ENCODE measurements at places on chromosomes 11 and 22.

GRCh38 chr22:19576460-19577421 is 52.5 kb upstream of the CLDN5 start:
- DNase-seq, result no peak

GRCh38 chr22:18095101-18095805 is 15.4 kb upstream of the TUBA8 start:
- DNase-seq, result peak; percentile 13

DNA sequence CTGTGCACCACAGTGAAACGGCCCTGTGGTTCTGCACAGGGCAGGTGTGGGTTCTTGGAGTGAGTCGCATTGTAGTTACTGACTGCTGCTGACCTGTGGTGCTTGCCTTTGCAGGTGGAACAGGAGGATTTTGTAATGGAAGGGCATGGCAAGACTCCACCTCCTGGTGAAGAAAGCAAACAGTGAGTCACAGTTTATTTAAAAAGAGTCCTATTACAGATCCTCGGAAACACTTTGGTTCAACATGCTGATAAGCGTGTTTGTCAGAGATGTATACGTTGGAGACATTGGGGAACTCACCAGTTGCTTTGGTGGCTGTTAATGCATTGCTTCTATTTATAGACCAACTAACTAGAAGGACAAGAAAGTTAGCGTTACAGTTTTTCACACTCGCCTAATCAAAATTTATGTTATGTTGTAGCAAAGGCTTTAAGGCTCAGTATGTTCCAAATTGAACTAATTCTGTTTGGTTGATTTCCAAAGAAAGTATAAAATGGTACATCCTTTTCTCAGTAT is 21.7 kb upstream of the TNRC6B start:
- peak; percentile 55 for DNase-seq

DNA sequence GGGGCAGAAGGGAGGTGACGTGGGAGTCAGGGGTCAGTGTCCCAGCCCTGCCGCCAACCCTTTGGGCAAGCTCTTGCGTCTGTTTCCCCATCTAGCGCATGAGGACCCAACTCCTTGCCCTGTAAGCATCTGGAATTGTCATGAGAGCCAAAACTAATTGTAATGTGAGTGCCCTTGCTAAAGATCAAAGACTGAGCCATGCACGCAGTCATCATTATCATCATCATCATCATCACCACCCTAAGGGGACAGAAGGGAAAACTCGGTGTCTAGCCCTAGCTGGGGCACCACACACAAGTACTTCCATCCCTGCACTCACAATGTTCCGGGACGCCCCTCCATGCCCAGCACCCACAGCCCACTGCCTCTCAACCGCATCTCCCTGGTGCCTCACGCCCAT is 2.5 kb downstream of the LIF start:
- DNase-seq, result no peak

GRCh38 chr11:58957922-58958321 is 18.6 kb downstream of the GLYATL1 start:
- DNase-seq, result no peak

DNA sequence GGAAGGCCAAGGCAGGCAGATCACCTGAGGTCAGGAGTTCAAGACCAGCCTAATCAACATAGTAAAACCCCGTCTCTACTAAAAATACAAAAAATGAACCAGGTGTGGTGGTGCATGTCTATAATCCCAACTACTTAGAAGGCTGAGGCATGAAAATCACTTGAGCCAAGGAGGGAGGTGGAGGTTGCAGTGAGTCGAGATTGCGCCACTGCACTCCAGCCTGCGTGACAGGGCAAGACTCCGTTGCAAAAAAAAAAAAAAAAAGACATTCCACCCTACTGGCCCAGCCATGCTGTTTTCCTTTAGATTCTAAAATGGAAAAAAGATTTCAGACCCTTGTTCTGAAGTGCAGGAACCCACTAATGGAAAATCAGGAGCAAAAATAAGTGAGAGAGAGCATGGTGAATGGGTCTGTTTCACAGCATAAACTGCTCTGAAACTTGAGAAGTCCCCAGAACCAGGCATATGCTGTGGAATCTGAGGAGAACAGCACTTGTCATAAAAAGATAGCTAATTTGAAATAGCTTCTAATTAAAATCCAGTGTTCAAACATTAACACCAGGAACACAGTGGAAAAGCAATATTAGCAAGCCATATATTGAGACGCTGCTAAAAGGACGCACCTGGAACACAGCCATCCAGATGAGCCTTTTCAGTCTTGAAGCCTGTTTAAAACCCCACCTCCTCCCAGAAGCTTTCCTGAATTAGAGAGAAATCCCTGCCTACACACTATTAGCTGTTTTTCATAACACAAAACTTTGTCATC is 66.3 kb upstream of the CHRM4 start:
- DNase-seq, result no peak

- DNase-seq, result peak; percentile 13
These were observed 64.6 kb downstream of the PANX1 start for GRCh38 chr11:94193288-94193687.

DNA sequence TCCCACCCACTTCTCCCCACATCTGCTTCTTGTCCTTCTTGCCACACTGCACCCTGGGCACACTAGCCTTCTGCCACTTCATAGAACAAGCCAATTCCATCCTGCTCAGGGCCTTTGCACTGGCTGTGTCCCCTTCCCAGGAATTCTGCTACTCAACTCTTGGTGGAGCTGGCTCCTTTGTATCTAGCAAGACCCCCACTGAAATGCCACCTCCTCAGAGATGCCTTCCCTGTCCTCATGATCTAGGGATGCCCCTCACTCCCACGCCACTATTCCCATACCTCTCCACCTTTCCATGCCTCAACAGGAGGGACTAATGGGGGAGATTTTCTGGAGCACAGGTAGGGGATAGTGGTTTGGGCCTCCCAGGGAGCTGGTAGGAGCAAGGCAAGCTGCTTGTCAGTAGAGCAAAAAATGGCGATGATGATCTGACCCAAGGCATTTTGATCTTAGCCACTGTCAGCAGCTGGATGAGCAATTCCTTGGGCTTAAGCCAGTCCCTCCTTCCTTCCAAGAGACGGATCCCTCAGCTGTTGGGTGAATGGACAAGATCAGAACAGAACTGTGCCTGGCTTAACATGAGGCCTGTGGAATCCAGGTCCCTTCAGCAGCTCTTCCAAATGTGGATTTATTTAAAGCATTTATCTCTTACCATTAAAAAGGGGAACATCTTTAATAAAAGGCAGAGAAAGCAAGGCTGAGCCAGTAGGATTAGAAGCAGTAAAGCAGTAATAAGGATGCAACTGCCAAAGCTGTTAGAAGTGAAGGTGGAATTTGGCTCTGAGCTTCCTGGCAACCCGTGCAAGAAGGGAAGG is 4.0 kb upstream of the PRDM11 start:
- no peak for DNase-seq

DNA sequence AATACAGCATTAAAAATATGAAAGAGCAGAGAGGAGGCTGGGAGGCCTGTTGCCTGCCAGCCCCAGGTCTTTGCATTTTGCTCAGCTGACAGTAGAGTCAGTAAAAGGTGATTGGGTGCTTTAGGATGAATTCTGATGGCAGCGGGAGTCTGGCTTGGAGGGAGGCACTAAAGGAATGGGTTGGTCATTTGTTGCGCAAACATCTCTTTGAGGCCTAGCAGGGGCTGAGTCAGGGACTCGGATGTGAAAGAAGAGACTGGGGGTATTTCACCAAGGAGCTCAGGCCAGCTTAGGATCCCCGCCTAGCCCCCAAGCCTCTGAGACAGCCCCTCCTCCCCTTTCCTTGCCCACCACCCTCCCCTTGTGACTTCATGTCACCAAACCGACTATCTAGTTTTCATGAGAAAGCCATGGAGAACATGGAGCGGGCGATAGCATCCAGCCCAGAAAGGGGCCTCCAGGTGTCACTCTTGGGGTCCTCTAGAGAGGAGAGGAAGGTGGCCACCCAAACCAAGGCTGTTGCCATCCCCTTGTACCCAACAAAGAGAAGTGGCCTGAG is 9.7 kb downstream of the DGKZ start:
- no peak for DNase-seq

DNA sequence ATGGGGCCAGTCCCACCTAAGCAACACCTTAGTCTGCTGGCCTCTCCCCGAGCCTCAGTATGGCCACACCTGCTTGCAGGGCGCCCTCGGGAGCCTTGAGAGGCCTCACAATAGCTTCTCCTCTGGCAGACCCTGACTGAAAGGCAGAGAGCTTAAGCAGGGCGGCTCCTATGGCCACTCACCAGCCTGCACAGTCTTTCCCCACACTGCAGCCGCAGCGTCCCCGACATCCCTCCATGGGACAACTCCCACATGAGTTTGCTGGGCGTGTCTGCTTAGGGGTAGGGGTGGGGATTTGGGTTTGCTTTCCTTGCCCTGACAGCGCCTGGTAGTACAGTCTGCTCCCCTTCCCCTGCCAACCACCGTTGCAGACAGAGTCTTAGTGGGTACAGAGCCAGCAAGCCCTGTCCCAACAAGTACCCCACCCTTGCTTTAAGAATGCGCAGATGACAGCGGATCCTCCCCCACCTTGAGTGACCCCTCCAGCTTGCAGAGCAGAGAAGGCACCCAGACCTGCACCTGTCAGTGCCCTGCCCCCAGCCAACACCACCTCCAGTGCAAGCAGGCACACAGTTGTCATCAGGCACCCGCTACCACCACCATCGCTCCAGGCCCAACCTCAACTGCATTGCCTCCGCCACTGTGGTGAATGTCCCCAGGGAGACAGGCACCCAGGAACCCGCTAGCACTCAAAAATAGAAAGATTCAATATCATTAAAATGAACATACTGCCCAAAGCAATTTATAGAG is 413.8 kb upstream of the ARHGAP42 start:
- DNase-seq, result no peak

DNA sequence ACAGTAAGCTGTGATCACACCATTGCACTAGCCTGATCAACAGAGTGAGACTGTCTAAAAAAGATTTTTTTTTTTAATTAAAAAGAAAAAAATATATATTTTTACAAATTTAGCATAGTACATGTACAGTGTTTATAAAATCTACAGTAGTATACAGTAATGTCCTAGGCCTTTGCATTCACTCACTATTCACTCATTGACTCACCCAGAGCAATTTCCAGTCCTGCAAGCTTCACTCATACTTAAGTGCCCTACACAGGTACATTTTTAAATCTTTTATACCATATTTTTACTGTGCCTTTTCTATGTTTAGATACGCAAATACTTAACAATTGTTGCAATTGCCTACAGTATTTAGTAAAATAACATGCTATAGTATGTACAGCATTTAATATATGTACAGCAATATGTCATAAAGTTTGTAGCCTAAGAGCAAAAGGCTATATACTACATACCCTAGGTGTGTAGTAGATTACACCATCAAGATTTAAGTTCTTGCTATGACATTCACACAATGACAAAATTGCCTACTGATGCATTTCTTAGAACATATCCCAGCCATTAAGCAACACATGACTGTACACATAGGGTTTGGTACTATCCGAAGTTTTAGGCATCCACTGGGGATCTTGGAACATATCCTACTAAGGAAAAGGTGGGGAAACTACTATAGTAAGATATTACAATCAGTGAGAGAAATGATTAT is 22.8 kb downstream of the PIK3C2A start:
- no peak for DNase-seq

GRCh38 chr11:69487391-69487790 is 5.9 kb downstream of the LINC01488 start:
- DNase-seq, result no peak

- no peak for DNase-seq
These were observed 91.1 kb downstream of the ETS1 start for GRCh38 chr11:128496249-128496648.

- no peak for DNase-seq
These were observed 15.1 kb downstream of the APOL2 start for GRCh38 chr22:36224245-36224644.

GRCh38 chr11:73321604-73322381 is 13.7 kb downstream of the ARHGEF17 start:
- DNase-seq, result no peak

DNA sequence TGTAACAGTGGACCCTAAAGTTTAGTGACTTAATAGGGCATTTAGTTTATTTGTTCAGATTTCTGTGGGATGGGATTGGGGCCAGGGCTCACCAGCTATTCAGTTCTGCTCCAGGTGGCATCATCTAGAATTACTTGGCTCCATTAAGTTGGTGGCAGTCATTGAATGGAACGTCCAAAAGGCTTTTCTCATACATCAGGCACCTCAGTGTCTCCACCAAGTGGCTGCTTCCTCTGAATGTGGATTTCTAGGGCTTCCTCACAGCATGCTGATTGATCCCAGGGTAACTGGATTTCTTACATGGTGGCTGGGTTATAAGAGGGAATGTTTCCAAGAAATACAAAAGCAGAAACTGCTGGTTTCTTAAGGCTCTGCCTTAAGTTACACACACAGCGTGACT is 34.7 kb downstream of the USP47 start:
- no peak for DNase-seq

- DNase-seq, result no peak
These were observed 51.5 kb downstream of the RBFOX2 start for GRCh38 chr22:35977136-35977535.

GRCh38 chr22:46848197-46848596 is 85.7 kb downstream of the TBC1D22A start:
- DNase-seq, result no peak

DNA sequence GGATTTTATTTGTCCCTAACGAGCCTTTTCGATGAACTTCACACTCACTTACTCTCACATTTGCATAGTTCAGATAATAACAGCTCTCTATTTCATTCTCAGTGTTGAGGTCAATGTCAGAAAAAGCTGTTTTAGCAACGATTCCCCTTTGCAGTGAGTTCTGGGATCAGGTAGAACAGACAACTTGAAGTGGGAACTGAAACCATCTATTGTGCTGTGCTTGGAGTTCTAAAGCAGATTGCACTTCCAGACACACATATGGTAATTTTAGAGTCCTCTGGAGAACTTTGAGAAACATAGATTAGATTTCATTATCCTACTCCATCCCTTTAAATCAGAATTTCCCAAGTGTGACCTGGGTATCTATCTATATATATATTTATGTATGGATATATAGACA is 124.6 kb upstream of the BLID start:
- DNase-seq, result no peak

DNA sequence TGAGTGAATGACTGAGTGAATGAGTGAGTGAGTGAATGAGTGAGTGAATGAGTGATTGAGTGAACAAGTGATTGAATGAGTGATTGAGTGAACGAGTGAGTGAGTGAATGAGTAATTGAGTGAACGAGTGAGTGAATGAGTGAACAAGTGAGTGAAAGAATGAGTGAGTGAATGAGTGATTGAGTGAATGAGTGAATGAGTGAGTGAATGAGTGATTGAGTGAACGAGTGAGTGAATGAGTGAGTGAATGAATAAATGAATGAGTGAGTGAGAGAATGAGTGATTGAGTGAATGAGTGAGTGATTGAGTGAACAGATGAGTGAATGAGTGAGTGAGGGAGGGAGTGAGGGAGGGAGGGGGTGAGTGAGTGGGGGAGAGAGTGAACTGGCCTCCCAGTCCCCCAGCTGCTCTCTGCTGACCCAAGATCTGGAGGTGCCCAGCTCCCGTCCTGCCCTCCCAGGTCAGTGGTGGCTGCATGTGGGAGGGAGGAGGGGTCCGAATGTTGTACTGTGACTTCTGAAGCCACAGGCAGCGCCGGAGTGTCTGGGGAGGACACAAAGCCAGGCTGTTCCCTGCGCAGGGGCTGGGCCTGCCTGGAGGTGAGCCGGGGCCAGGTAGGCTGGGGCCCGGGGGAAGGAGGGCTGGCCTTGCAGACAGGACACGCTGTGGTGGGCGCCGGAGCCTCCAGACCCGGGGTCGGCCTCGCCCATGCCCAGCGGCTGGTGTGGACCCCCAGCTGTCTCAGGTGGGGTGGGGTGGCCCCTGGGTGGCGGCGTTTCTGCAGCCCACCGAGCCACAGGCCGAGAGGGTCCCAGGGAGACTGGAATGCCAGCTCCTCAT is 17.8 kb upstream of the PIM3 start:
- DNase-seq, result peak; percentile 51

- no peak for DNase-seq
These were observed 6.7 kb upstream of the CD6 start for GRCh38 chr11:60964801-60965200.

All from A549 (cell line).